Activated T-helper 2 cell treated with anti-CD3 and anti-CD28 coated beads, Interferon-gamma antibody, Interleukin-2, Interleukin-4, amounts not matched to agents 10 μg/mL and 5 μg/mL and 100 μg/mL, durations not matched to agents 14 hours and 24 hours and 36 hours (primary cell): ENCODE measurements at places on chromosomes 7 and 10.

DNA sequence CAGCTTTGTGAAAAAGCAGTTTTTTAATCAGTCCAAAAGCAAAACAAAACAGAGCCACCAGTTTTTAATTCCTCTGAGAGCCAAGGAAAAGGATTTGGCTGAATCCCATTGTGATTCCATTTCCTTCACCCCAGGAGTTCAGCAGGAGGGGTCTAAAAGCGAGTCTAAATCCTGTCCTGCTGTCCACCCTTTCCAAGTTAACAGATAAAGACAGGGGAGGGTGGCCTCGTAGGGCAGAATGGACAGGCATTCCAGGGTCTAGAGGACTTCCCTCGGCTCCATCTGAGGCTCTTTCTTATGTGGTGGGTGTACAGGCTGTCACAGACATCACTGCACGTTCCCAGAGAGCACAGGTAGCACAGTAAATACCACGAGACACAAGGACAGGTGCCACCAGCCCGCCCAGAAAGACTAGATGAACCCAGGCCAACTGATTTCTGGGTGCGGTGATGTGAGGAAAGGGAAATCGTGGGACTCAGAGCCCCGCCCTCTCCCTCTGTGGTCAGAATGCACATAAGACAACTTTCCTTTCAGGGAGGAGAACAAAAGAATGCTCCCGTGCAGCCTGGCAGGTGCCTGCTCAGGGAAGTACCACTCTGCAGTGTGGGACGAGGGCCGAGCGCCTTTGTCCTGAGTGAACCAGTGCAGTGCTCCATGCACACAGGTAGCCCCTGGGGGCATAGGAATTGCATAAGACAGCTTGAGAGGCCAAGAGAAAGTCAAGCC, 119.7 kb downstream of the ABLIM1 start:
- peak overlapping the region; percentile 65 for H3K27ac ChIP-seq
- DNase-seq = peak; percentile 60
- peak overlapping the region; percentile 44 for H3K4me3 ChIP-seq
- H3K4me1 ChIP-seq = peaks cover 59% of the 10 kb centered on the region
- no peaks in the 10 kb centered on the region for H3K27me3 ChIP-seq

DNA sequence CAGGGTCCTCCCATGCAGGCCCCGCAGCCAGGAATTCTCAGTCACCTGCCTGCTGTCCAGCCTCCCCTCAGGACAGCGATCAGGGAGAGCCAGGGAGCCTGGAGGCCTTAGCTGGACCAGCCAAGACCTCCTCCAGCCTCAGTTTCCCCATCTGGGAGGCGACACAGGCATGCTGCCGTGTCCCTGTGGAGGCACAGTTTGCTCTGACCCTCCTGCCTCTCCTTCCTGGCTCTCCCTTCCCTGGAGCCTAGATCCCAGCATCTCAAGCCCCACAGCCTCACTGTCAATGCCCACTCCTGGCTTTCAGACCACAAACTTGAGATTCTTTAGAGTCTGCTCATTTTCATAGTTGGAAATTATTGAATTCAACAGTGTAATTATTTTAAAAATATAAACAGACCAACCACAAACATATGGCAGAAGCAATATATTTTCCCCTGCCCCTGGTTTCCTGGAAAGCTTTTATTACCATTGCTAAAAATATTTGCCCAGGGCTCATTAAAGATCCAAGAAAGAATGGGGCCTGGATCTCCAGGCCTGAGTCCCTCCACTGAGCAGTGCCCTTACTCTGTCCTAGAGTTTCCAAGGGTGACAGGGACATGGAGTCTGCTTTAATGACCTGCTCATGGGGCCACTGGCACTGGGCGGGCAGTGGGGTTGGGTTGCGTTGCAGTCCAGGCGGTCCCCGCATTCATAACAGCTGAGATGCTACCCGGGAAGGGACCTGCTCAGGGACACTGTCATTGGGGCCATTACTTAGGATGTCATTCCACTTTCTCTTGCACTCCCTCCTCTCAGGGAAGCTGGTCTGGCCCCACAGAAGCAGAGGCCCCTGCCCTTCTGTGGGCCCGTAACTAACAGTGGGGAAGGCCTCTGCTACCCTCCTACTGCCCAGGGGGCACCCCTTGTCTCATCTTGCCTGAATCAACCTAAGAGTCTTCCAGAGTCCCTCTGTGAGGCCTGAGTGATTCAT, 81.6 kb upstream of the CHST15 start:
- H3K36me3 ChIP-seq = no peaks in the 10 kb centered on the region
- no peak overlapping the region for H3K27ac ChIP-seq
- peaks cover 5% of the 10 kb centered on the region for H3K27me3 ChIP-seq
- peaks cover 4% of the 10 kb centered on the region for H3K4me1 ChIP-seq

GRCh38 chr7:30682212-30683083, at the start of gene CRHR2:
Gene CRHR2, minus strand, starts transcription at chr7:30682456. Its CDS starts 176 bp downstream, at chr7:30682280.
- no peaks in the 10 kb centered on the region for H3K36me3 ChIP-seq
- no peak within 1 kb of the TSS for H3K4me3 ChIP-seq
- peaks cover 7% of the 10 kb centered on the region for H3K4me1 ChIP-seq
- no peak for DNase-seq

- no peak overlapping the region for H3K4me3 ChIP-seq
- no peak for DNase-seq
- H3K27me3 ChIP-seq = no peaks in the 10 kb centered on the region
- H3K4me1 ChIP-seq = no peaks in the 10 kb centered on the region
- no peak overlapping the region for H3K27ac ChIP-seq
- peaks cover 14% of the 10 kb centered on the region for H3K36me3 ChIP-seq
Observed at GRCh38 chr7:30642789-30643188, 39.5 kb downstream of the CRHR2 start.

DNA sequence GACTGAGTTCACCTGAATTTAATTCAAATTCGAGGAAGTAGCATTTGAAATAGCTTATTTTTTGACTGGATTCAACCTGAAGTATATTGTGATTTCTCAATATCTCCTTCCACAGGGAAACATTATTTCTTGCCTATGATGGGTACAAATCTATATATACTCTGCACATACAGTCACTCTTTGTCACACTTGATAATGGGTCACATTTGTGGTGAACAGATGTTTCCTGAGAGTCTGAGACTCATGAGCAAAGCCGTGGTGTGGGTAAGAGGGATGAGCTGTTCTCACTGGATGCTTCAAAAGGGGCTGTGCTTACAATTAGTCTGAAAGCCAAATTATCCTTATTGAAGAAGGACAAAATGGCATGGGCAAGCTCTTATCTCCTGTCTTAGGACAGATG, 18.0 kb upstream of the TBXAS1 start:
- DNase-seq = no peak
- peaks cover 2% of the 10 kb centered on the region for H3K27me3 ChIP-seq
- no peak overlapping the region for H3K27ac ChIP-seq
- H3K36me3 ChIP-seq = no peaks in the 10 kb centered on the region
